ENCODE measurements at places on chromosomes 2 and 18.

- DNase-seq: no peak
Observed at GRCh38 chr2:115386465-115386864, 944.0 kb downstream of the DPP10 start.

DNA sequence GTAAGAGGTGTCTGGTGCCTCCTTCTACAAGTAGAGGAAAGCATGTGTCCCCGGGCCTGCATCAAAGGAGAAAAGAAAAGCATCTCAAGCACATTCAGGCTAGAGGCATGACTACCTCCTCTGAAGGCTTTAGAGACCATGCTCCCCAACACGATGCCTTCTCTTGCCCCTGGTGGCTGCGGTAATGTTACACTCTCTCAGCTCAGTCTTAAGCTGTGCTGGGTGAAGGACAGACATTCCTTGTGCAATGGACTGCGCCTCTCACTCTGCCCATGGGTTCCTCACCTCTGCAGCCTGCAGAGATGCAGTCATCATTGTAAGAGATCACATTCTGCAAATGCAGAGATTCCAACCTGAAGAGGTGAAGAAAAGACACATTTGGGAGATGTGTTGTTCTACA lies 148.2 kb upstream of the HNRNPA3 start:
- DNase-seq: no peak

DNA sequence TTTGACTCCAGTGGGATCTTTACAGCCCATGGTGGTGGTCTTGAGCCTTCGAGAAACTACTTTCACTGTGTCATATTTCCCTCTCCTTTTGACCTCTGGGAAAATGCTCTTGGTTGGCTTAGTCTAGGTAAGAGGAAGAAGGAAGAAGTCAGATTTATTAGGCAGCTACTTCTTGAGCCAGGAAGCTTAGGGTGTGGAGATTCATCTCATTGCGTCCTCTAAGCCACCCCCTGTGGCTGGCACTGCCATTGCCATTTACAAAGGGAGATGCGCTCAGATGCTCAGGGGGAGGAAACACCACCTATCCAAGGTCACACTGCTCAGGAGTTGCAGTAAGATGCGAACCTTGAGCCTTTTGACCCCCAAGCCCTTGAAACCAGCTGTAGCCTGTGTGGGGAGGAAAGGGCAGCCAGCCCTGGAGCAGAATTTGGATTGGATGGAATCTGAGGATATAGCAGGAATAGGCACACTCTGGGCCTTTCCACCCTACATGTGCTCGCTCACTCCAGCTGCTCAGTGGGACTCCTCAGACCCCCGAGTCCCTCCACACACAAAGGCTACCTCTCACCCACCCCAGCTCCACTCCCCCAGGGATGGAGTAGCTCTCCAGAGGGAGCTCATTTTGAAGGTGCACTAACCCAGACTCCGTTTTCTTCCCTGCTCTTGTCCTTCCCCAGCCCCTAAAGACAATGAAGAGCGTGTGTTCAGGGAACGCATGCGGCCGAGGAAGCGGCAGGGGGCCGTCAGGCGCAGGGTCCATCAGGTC lies 321.3 kb upstream of the EPAS1 start:
- DNase-seq: no peak

DNA sequence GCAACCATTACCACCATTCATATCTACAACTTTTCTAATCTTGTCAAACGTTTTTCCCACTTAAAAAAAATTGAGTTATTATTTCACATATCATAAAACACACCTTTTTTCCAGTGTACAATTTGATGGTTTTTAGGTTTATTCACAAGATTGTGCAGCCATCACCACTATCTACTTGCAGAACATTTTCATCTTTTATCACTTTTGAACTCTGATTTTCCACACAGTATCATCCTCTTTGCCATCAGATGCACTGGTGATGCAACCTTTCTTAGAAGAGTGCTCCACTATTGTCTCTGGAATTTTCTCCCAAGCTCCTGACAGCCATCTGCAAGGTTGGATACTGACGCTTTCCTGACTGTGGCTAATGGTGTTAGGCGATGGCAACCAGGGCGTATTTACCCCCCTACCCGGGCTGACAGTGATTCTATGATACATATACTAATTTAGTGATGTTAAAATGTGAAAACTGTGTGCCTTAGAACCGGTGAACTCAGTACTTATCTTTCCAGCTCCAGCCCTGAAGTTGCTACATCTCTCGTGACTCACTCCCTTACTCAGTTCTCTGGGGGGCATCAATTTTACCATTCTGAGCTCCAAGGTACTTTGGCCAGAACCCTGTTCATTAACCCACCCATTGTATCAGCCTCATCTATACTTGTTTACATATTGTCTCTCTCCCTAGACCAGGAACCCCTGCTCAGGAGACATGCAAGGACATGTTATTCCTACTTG lies 105.4 kb upstream of the SPRED2 start:
- no peak for DNase-seq

DNA sequence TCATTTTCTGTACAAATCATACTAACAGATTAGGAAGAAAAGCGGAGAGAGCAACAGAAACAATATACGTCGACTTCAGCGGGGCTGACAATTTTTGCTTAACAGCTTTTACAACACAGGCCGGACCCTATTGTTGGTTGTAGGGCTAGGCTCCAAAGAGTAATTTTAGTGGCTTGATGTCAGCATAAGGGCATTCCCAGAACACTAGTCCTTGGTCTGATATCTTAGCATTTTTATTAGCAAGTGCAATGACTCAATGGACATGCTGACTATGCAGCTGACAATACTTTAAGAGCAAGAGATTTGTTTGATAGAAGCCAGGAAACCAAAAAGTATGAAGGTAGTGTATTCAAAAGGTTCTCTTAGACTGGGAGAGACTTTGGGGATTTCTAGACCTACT lies 209.9 kb downstream of the LNPK start:
- no peak for DNase-seq

DNA sequence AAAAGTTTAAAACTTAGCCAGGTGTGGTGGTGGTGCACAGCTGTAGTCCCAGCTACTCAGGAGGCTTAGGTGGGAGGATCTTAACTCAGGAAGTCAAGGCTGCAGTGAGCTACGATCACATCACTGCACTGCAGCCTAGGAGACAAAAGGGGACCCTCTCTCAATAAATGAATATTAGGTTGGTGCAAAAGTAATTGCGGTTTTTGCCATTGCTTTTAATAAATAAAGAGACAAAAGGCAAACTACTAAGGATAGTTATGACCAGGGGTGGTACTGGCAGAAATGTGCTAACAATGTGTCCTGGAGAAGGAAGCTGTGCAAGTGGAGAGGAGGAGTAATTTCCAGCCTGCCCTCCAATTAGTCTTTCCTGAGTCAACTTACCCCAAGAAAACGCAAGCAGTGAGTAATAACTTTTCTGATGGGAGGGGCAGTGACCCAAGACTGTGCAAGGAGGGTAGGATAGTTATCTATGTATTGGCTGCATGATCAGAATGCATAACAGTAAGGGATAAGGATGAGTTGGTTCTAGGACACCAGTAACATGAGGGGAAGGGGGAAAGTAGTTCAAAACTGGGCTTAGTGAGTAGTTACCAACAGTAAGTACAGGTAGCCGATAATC lies 1.5 kb downstream of the EXOC6B start:
- no peak for DNase-seq

DNA sequence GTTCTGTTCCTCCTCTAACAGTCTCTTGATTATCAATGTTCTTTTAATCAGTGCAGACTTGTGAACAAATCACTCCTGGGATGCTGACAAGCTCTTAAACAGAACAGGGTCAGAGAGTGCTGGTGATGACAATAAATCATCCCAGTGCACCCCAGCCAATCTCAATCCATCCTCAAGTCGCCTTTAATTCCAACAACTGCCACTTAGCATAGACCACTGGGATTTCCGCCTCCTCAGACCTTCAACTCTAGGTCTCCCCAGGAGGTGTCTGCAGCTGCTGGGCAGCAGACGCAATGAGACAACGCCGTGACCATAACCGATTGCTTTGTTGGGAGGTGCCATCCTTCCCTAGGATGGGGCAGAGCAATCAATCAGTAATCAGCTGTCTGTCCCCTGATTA lies 184.2 kb upstream of the ACAA2 start:
- DNase-seq: no peak

DNA sequence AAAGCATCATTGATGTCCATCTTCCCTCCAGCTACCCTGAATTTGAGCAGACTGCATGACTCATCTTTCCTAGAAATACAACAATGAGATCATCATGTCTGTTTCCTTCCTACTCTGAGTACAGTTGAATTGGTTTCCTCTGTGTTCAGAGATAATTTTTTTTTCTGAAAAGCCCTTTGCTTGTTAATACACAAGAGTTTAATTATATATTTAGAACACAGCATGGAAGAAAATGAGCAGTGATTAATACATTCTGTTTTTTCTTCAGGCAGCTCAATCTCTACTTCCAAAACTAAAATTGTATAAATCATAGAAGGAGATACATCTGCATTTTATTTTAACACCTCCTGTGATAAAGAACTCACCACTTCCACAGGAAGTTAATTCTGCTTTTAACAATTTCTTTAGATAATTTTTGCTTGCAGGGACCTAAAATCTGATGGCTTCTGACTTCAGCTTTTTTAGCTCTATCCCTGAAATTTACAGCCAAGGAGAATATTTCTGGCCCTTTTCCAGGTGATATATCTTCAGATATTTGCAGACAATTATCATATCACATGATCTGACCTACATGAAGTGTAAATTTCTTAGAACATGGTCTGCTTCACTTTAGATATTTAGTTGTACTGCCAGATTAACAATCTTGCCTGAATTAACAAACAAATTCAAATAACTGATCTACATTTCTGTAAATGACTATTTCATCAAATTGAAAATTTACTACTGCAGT lies 249.0 kb downstream of the TRIB2 start:
- DNase-seq: no peak

- no peak for DNase-seq
Observed at GRCh38 chr2:158828378-158829164, 33.5 kb downstream of the DAPL1 start.

DNA sequence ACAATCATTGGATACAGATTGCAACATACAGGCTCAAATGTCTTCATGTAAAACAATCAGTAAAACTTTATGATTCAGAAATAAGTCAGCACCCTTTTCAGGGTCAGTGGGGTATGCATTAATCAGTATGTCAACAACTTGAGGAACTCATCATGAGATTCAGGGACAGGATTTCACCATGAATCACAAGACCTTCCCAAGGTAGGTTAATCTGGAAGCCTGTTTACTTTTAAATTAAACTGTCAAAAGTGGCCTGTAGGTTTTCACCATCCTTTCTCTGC lies 104.8 kb downstream of the SP100 start:
- no peak for DNase-seq

DNA sequence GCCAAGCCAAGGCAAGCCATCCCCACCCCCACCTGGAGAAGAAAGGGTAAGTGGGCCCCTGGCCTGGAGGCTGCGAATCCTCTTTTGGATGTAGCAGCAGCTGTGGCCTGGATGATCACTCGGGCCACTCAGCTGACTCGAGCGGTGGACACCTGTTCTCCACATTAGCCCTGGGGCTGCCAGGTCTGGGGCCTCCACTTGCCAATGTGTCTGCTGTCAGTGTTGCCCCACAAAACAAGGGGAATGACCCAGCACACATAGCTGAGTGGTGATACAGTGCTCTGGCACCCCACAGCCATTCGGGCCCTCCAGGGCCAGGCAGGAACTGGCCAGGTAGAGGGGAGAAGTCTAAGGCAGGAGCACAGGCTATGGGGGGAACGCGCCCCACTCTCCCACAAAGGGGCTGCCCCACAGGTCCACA lies 2.6 kb downstream of the STK25 start:
- no peak for DNase-seq

DNA sequence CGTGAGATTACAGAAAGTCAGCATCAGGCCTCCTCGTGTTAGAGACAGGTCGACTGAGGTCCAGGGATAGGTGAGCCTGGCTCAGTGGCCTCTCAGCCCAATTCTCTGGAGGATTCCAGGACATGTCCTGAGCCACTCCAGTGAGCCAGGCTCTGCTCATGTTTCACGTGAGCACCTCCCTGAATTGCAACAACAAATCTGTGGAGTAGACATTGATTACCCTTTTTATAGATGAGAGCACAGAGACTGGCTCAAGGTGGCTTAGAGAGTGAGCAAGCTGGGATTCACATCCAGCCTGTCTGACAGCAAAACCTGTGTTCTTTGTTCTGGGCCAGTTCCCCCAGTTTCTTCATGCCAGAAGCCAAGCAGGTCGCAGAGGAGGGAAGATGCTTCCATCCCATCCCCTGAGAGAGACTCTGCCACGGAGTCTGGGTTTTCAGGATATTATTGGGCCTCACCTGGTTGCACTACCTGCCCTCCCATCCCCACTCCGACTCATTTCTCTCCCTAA lies 46.4 kb downstream of the HS1BP3 start:
- no peak for DNase-seq

DNA sequence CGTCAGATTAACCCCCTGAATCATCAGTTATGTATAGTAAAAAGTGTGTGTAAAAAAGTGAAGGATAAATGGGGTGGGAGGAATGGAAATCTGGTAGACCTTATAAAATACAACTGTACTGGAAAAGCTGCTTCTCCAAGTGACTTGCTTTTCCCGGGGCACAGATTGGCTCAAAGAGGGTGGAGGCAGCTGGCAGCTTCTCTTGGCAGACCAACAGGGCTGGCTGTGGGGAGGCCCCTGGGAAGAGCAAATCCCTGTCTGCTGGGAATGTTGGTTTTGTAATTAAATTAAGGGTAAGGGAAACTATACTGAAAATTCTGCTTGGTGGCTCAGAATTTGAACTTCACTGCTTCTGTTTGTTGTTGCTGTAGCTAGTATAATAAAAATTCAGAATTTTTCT lies 154.2 kb upstream of the DLX2 start:
- peak; percentile 17 for DNase-seq

GRCh38 chr18:55433140-55433539 lies 154.9 kb downstream of the TCF4 start:
- DNase-seq: no peak

DNA sequence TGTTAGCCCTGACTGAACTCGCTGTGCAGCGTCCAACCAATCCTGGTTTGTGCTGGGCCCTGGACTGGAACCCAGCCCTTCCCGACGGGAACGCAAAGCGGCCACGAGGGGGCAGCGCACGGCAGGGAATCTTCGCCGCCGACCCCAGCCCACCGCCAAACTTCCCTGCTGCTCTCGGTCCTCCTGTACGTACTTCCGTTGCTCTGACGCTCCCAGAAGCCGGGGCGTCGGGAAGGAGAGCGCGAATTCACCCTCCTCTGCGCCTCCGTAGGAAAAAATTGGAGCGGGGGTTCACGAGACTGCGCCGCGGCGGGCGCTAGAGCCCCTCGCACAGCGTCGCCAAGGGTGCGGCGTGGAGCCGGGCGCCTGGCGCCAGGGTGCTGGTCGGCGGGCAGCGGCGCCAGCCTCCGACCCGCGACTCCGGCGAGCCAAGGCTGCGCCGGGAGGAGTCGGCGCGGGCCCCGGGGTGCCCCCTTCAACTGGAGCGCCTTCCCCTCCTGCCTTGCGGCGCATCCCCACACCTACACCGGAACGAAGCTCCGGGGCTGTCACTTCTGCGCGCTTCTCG lies 873 bp upstream of the SH3RF3 start:
- peak; percentile 23 for DNase-seq

- no peak for DNase-seq
Observed at GRCh38 chr2:136008205-136008865, 22.9 kb upstream of the DARS1 start.

- no peak for DNase-seq
Observed at GRCh38 chr2:160568856-160569255, 75.2 kb upstream of the RBMS1 start.

- DNase-seq: no peak
Observed at GRCh38 chr2:27219091-27219490, 1.9 kb downstream of the CAD start.
